ENCODE measurements at places on chromosomes 1 and 21.

DNA sequence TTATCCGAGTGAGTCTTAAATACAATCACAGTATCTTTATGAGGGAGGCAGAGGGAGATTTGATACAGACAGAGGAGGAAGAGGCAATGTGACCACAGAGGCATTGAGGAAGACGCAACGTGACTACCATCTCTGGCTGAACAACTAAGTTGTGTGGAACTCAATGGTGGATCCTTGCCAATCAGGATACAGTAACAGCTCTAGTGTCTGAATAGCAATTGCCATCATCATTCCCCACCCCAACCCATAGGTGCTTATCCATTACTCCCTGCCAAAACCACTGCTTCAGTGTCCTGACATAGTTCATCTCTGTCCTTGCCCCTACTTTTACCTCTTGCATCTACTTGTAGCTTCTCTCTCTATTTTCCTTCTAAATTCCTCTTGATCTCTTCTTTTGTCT is 20.5 kb upstream of the RHBDL2 start:
- no peak overlapping the region for H3K4me3 ChIP-seq
- no peaks in the 10 kb centered on the region for H3K36me3 ChIP-seq
- peaks cover 2% of the 10 kb centered on the region for H3K27me3 ChIP-seq

DNA sequence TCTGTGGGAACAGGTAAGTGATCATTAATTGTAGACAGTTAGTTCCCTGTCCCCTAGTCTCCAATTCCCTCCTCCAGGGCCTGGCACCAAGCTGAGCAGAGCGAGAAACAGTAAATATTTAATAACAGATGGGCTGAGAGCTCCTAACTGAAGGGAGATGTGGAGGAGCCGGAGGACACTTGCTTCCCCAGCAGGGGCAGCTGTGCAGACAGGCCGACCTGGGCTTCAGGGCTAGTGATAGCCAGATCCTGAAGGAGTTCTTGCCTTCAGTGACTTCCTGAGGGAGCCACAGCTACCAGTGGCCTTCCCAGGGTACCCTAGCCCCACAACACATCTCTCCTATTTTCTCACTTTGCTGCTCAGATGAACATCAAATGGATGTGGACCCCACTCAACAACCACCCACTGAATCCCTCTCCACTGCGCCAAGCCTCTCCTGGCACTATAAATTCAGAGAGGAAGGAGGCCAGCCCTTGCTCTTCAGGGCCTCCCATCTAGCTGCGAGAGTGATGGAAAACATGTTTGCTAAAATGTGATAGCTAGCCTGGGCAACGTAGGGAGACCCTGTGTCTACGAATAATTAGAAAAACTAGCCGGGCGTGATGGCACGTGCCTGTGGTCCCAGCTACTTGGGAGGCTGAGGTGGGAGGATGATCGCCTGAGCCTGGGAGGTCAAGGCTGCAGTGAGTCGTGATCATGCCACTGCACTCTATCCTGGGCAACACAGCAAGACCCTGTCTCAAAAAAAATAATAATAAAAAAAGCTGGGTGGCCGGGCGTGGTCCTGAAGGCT is 26.9 kb upstream of the SYNC start:
- peaks cover 4% of the 10 kb centered on the region for H3K27me3 ChIP-seq
- no peak overlapping the region for H3K27ac ChIP-seq
- DNase-seq = no peak
- H3K4me1 ChIP-seq = peaks cover 12% of the 10 kb centered on the region

DNA sequence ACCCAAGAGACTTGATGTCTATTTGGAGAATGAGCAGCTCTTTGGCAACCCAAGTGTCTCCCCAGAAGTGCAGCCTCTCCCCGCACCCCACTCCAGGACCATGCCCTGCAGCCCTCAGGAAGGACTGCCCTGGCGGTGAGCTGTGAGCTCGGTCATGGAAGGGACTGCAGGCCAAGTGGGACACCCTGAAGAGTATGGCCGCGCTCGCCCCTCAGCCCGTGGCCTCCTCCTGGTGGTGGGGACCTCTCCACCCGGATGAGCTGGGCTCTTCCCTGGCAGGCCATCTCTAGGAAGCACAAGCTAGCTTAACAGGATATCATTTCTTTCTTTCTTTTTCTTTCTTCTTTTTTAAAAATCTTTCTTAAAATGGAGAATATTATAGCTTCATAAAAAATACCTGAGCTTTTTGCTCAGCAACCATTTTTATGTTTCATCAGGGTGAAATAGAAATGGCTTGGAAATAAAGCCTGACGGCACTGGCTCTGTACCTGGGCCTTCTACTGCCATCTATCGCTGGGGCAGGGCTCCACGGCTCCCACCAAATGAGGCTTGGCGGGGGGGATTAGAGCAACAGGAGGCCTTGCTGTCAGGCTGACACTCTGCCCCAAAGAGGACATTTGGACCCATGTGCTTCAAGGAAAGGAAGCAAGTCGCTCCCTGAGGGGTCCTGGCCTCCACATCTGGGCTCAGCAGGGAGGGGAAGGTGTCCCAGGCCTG is 296.2 kb upstream of the VAMP3 start:
- peaks cover 1% of the 10 kb centered on the region for H3K27me3 ChIP-seq
- DNase-seq = no peak
- H3K4me1 ChIP-seq = no peaks in the 10 kb centered on the region
- no peak overlapping the region for H3K4me3 ChIP-seq

DNA sequence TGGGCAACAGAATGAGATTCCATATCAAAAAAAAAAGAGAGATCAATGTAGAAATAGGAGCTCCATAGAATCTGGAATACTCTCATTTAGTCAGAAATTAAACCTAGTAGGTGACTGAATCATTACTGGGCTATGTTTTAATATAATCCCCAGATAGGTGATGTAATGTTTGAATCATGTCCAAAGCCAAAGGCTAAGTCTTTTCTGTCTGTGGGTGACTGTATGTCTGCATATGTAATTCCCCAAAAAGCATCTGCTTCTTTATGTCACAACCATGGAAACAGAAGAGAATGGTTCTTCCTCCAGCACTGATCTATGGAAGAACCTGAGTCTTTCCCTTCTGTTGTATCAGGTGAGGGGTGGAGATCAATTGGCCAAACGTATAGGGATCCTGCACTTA is 5.8 kb downstream of the LAMC2 start:
- H3K4me3 ChIP-seq = no peak overlapping the region
- H3K4me1 ChIP-seq = peaks cover 12% of the 10 kb centered on the region
- peaks cover 15% of the 10 kb centered on the region for H3K27me3 ChIP-seq
- no peaks in the 10 kb centered on the region for H3K36me3 ChIP-seq

DNA sequence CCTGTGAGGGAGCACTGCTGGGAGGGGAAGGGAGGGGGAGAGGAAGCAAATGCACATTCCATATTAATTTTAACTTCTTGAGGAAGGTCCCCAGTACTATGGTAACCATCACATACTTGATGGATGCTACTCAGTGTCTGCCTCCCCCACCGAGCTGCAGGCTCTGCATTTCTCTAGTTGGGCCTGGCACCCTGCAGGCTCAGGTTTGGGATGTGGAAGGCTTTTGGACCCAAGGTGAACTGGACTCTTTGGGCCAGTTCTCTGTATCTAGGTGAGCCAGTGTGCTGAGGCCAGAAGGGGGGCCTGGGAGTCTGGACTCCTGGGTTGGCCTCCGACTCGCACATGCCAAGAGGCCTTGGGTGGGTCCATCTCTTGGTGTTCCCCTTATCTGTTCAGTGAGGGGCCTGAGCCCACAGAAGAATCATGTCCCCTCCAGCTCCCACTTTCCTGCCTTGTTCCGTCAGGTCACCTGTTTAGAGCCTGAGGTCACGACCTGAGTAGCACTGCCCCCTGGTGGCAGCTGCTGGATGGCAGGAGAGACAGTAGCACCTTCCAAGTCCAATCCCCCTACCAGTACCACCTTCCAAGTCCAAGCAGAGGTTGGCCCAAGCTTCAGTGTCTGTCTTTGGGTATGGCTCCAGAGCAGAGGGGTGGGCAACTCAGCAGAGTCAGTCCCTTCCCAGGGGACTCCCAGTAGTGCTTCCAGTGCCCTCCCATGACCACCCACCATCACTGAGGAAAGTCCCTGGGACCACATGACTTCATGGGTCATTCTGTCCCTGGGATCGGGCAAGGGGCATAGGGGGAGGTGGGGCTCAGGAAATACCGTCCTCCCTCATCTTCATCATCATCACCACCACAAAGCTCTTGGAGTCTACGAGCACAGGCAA is 241.8 kb downstream of the TRABD2B start:
- H3K36me3 ChIP-seq = no peaks in the 10 kb centered on the region
- no peak overlapping the region for H3K27ac ChIP-seq
- H3K27me3 ChIP-seq = no peaks in the 10 kb centered on the region
- H3K4me1 ChIP-seq = no peaks in the 10 kb centered on the region
- peak; percentile 18 for DNase-seq

GRCh38 chr1:227102056-227102455 is 162.0 kb downstream of the COQ8A start:
- H3K4me3 ChIP-seq = no peak overlapping the region
- H3K27ac ChIP-seq = no peak overlapping the region
- H3K27me3 ChIP-seq = peaks cover 5% of the 10 kb centered on the region
- H3K36me3 ChIP-seq = no peaks in the 10 kb centered on the region
- H3K4me1 ChIP-seq = no peaks in the 10 kb centered on the region
- no peak for DNase-seq

DNA sequence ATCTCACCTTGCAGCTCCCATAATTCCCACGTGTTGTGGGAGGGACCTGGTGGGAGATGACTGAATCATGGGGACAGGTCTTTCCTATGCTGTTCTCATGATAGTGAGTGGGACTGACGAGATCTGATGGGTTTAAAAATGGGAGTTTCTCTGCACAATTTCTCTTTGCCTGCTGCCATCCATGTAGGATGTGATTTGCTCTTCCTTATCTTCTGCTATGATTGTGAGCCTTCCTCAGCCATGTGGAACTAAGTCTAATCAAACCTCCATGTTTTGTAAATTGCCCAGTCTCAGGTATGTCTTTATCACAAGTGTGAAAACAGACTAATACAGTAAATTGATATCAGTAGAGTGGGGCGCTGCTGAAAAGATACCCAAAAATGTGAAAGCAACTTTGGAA is 195.7 kb downstream of the SLC44A5 start:
- no peak overlapping the region for H3K27ac ChIP-seq
- no peak overlapping the region for H3K4me3 ChIP-seq
- no peaks in the 10 kb centered on the region for H3K36me3 ChIP-seq
- H3K27me3 ChIP-seq = no peaks in the 10 kb centered on the region
- H3K4me1 ChIP-seq = no peaks in the 10 kb centered on the region
- DNase-seq = no peak
